ENCODE measurements at places on chromosomes 16 and 17. TPM values are rescaled to one million over a fixed set of nuclear protein-coding genes. Genes with fewer than 3 reads are reported as not detected.

The PKMYT1 gene
- total RNA-seq: 2.4 TPM

The CES5A gene
- total RNA-seq: not detected

The BAHCC1 gene
- 49.3 TPM for total RNA-seq

The SRCIN1 gene
- 0.84 TPM for total RNA-seq

DNA sequence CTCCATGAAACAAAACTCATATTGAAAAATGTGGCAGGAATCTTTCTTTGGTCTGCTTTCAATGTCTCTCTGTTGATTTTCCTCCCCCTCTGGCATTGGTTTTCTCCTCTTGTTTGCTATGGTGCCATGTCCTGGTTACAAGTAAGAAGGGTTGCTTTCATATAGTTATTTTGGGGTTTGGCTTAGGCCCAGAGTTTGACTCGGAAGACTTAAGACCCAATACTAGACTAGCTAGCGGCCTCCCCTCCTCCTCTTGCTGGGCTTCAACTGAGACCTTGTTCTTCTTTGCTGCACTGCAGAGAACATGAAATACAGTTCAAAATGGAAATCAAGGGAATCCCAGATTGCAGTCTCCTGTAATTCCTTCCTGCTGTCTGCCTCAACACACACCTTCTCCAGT, 30.0 kb upstream of the CLEC18A start:
- no peak overlapping the region for H3K4me3 ChIP-seq
- peaks cover 2% of the 10 kb centered on the region for H3K4me1 ChIP-seq
- peak overlapping the region; percentile 88 for H3K27ac ChIP-seq
- no peak for DNase-seq
- no peaks in the 10 kb centered on the region for H3K36me3 ChIP-seq
- H3K27me3 ChIP-seq: no peaks in the 10 kb centered on the region

- no peaks in the 10 kb centered on the region for H3K27me3 ChIP-seq
- no peaks in the 10 kb centered on the region for H3K36me3 ChIP-seq
- H3K27ac ChIP-seq: no peak overlapping the region
- H3K4me3 ChIP-seq: no peak overlapping the region
- peak; percentile 25 for DNase-seq
Observed at GRCh38 chr16:68230176-68230571, 5.8 kb downstream of the ESRP2 start.

DNA sequence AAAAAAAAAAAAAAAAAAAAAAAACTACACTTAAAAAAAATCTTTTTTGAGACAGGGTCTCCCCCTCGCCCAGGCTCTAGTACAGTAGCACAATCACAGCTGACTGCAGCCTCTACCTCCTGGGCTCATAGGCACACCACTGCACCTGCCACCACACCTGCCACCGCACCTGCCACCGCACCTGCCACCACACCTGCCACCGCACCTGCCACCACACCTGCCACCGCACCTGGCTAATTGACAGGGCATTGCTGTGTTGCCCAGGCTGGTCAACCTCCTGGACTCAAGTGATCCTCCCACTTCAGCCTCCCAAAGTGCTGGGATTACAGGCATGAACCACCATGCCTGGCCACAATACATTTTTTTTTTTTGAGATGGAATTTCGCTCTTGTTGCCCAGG, 17.6 kb upstream of the WDR45B start:
- H3K4me1 ChIP-seq: no peaks in the 10 kb centered on the region
- no peak overlapping the region for H3K27ac ChIP-seq
- H3K27me3 ChIP-seq: no peaks in the 10 kb centered on the region
- DNase-seq: no peak
- no peaks in the 10 kb centered on the region for H3K36me3 ChIP-seq

DNA sequence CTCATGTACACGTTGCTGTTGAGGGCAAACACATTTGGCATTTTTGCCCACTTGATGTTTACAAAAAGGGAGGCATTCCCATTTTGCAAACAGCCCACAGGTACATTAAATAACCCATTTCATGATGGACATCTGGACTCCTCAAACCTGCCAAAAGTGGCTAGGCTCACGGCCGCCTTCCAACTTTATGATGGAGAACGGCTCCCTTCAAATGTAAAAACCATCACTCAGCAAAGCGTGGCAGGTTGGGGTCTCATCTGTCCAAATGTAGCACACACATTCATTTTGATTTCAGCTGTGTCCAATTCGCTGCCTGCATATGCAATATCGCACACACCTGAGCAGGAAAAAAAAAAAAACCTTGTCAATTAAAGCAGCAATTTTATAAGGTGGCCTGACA, 417.8 kb downstream of the TMEM114 start:
- no peaks in the 10 kb centered on the region for H3K27me3 ChIP-seq
- no peaks in the 10 kb centered on the region for H3K36me3 ChIP-seq
- DNase-seq: no peak
- no peak overlapping the region for H3K4me3 ChIP-seq

DNA sequence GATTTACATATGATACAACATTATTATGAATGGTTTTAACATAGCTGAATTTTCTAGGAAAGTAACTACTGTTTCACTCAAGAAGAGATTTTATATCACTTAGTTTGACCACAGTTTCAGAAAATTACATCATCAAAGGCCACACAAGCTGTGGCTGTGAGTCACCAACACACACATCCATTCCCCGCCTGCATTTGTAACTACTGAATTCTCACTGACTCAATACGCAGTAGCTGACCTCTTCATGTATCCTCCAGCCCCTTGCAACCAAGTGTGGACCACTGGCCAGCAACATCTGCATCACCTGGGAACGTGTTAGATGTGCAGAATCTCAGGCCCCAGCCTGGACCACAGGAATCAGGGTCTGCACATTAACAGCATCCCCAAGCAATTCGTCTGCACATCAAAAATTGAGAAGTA, 197.6 kb downstream of the XYLT1 start:
- no peak overlapping the region for H3K27ac ChIP-seq
- no peaks in the 10 kb centered on the region for H3K36me3 ChIP-seq

GRCh38 chr16:87860553-87861299, 8.6 kb downstream of the SLC7A5 start:
- H3K27ac ChIP-seq: no peak overlapping the region
- no peak for DNase-seq
- H3K4me1 ChIP-seq: no peaks in the 10 kb centered on the region
- no peaks in the 10 kb centered on the region for H3K27me3 ChIP-seq

GRCh38 chr16:58020628-58021521, 4.7 kb upstream of the MMP15 start:
- DNase-seq: no peak
- no peaks in the 10 kb centered on the region for H3K36me3 ChIP-seq
- H3K27me3 ChIP-seq: no peaks in the 10 kb centered on the region
- no peak overlapping the region for H3K4me3 ChIP-seq
- H3K27ac ChIP-seq: no peak overlapping the region
- no peaks in the 10 kb centered on the region for H3K4me1 ChIP-seq
